ENCODE measurements at places on chromosomes 3 and 15.

- DNase-seq, result no peak
Measured at GRCh38 chr3:197828-198491, 1.4 kb downstream of the CHL1 start.

GRCh38 chr15:52558196-52558595 is 10.6 kb downstream of the ARPP19 start:
- DNase-seq, result no peak

DNA sequence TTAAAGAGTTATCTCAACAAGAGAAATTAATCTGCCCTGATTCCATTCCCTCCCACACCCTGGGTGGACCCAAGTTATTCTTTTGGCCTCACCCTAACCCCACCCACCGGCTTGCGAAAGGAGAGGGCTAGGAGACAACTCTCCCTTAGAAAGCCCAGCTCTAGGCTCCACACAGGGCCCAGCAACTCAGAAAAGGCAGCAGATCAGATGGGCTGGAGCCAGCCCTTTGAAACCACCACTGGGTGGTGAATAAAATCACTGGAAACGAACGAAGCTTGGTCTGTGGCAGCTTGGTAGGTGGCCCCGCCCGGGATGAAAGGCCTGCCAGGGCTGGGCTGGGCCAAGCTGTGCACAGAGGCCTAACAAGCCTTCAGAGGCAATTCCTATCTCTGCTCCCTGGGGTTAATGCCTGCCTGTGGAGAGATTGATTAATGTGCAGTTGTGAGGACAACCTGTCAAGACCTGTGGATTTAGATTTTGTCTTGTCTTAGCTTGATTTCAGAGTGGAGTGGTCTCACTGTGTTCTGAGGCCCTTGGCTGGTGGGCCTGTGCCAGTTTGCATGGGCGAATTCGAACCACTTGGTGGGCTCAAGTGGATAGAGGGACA is 38.8 kb downstream of the BHLHE40 start:
- DNase-seq, result no peak

- DNase-seq, result no peak
Measured at GRCh38 chr3:33372218-33373081, 67.8 kb downstream of the UBP1 start.

DNA sequence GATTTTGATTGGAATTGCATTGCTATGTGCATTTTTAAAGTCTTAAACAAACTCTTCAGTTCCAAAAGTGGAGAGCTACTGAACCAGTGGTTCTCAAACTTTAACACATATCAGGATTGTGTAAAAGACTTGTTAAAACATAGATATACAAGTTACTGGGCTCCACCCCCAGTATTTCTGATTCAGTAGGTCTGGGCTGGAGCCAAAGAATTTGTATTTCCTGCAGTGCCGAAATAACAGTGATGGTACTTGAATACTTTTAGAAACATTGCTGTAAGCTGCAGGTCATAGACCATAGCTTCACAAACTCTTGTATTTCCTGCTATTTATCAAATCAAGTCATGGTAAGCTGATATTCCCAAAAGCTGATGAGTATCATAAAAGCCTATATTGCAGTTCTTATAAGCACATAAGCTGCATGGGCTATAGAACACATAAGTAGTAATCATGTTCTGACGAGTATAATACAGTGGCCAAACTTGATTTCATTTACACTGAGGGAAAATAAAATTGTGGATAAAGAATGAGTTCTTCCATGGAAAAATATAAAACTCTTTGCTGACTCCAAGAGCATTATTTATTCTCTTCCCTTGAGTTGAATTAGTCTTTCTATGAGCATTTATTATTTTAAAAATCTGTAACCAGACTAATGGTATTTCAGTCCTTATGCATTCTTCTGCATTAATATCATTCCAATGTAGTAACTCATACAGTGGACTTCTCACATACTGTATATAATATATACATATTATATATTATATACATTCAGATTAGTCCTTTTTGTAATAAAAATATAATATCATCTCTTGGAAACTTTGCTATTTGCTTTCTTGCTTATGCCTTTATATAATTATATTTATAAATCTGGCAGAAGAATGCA is 550.5 kb upstream of the AGTR1 start:
- no peak for DNase-seq

Data from stimulated activated CD4-positive, alpha-beta T cell treated with anti-CD3 and anti-CD28 coated beads, Interleukin-1b, Interleukin-23, amount 100 ng/mL, for 1 hour (primary cell).